Lung microvascular endothelial cell (primary cell): ENCODE measurements at places on chromosomes 11 and 22.

- DNase-seq = no peak
Measured at GRCh38 chr11:100151944-100152343, 535.1 kb upstream of the ARHGAP42 start.

DNA sequence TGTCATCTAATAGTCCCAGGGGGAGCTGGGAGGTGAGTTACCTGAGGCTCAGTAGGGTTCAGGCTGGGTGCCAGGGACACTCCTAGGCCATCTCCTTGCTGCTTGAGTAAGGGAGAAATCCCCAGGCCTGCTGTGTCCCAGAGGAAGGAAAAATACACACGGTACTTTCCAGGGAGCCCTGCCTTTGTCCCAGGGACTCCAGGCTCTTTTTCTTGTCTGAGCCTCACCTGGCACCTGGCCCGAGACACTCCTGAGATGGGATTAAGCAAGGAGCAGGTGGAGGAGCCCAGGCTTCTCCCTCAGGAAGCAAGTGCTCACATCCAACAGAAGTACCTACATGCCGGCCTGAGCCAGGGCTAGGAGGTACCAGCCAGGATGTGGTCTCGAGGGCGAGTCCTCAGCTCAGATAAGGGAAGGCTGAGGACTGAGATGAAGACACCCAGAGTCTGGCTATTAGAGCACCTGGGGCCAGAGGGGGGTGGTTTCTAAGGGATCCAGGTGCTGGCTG, 899 bp upstream of the KLHDC7B start:
- DNase-seq = no peak

DNA sequence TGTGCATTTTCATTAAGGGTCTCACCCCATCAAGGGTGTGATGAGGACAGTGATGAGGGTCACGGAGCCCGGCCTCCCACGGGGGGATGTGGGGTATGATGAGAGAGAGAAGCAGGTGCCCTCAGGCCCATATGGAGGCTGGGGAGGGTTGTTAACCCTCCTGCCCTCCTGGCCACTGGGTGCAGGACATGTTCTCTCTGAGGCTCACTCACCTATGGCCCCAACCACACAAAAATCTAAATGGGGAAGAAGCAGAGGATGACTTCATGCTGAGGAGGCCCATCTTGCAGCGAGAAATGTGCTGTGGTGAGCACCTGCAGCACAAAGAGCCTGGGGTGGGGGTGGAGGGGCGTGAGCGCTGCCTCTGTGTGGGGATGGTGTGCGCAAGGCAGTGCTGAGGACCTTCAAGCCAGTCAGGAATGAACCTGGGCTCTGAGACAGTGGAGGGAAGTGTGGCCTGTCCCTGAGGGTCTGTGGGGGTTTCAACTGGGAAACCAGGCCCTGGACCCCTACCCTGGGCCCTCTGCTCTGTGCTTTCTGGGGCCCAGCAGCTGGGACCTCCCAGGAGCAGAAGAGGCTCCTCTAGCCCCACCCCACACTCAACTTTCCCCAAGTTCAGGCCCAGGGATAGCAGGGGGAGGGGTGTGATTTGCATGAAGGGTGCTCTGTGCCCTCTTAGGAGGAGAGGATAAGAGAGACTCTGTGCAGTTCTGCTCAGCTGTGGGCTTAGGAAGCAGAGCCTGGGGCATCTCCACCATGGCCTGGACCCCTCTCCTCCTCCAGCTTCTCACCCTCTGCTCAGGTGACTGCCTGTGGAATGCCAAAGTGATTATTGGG, 43.0 kb upstream of the TOP3B start:
- no peak for DNase-seq

DNA sequence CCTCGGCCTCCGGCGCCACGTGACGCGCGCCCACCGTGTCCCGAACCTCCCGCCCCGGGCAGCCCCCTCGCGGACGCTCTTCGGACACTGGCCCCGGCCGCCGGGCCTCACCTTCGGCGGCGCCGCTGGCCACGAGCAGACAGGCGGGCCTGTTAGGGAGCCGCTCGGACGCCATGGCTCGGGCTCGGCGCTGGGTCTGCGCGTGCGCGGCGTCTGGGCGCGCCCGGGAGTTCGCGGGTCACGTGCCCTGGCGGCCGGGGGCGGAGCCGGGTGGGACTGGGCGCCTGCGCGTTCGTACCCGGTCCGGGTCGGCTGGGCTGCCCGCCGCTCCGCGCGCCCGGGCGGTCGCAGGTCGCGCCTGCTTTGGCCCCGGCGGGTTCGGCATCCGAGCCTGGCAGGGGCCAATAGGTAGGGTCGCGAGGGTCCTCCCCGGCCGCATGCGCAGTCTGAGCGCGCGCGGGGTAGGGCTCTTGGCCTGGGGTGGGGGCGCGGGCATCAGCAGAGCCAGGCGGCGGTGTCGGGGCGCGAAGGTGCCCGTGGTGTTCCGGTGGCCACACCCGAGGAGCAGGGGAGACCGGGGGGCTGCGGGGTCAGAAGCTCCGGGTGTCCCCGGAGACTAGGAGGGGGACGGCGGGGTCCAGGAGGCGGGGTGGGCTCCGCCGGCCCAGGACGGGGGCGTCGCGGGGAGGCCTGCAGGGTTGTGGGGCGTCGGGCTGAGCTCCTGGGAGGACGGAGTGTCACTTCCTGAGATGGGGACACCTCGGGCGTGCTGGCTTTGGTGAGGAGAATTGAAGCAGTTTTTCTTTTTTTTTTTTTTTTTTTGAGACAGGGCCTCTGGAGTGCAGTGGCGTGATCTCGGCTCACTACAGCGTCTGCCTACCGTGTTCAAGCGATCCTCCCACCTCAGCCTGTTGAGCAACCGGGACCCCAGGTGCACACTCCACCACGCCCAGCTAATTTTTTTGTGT, at the start of gene GATD1:
Gene GATD1 (minus strand): TSS at position 200 of the 968 bp plus-strand sequence. CDS start 25 bp downstream, at position 175.
- peak; percentile 87 for DNase-seq

DNA sequence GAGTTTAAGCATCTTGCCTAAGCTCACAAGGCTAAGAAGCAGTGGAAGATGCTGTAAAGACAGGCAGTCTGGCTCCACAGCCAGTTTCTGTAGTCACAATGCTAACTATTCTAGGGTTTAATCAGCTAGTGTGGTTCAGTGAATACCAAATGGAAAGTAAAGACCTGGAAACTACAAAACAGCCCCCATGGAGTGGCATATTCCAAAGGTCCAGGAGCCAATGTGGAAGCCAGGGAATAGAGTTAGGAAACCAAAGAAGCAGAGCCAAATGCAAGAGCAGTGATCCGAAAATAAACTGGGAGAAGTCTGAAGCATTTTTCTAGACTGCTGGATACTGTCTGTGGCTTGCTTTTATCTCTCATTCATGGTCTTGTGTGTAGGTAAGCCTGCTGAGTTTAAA, 731.2 kb upstream of the ANO5 start:
- no peak for DNase-seq

GRCh38 chr22:24482575-24482974, 12.6 kb upstream of the UPB1 start:
- no peak for DNase-seq

DNA sequence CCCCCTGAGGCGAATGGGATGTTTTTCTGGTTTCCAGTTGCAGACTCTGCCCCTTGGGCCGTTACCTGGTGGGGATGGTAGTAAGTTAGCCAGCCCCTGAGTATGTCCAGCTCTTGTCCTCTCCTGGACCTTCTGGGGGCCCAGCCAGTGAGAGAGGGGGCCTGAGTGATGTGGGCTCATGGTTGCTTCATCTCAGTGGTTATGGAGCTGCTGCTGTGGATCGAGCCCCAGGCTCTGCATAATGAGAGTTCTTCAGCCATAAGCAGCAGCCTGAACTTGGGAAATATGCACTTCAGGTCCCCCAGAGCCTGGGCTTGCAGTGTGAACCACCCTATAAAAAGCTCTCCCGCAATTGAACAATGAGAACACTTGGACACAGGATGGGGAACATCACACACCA, 5.9 kb downstream of the TMPRSS13 start:
- DNase-seq = no peak

GRCh38 chr11:120057595-120058581, 80.0 kb downstream of the TRIM29 start:
- DNase-seq = no peak

GRCh38 chr11:120715239-120715638, 203.7 kb downstream of the GRIK4 start:
- DNase-seq = peak; percentile 30

- no peak for DNase-seq
Measured at GRCh38 chr11:85779956-85780640, 30.8 kb downstream of the SYTL2 start.

GRCh38 chr11:123316003-123316402, 114.1 kb upstream of the GRAMD1B start:
- no peak for DNase-seq

DNA sequence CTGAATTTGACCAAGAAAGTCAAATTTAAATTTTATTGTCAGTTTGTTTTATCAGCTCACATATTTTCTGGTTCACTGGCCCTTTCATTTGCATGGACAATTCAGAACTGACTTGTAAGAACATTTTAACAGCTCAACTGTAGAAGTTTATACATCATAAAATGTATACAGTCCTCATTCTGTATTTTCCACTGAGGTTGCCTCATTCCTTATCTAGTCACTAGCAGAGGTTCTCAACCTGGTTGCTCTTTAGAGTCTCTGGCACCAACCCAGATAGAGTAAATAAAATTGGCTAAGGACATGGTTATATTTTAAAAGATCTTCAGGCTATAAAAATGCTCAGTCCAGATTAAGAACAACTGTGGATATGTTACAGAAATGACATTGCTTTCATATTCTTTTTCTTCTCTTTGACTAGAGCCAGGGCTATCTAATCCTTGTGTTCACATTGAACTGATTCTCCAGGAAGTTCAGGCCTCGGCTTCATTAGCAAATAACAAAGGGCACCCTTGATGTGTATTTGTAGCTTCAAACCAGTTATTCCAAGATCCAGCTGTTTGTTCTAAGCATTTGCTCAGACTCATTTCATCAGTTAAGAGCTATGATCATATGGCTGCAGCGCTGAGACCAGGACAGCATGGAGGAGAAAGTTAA, 782.5 kb downstream of the ETS1 start:
- no peak for DNase-seq

- peak; percentile 8 for DNase-seq
Measured at GRCh38 chr11:17703951-17704350, 15.4 kb upstream of the MYOD1 start.

DNA sequence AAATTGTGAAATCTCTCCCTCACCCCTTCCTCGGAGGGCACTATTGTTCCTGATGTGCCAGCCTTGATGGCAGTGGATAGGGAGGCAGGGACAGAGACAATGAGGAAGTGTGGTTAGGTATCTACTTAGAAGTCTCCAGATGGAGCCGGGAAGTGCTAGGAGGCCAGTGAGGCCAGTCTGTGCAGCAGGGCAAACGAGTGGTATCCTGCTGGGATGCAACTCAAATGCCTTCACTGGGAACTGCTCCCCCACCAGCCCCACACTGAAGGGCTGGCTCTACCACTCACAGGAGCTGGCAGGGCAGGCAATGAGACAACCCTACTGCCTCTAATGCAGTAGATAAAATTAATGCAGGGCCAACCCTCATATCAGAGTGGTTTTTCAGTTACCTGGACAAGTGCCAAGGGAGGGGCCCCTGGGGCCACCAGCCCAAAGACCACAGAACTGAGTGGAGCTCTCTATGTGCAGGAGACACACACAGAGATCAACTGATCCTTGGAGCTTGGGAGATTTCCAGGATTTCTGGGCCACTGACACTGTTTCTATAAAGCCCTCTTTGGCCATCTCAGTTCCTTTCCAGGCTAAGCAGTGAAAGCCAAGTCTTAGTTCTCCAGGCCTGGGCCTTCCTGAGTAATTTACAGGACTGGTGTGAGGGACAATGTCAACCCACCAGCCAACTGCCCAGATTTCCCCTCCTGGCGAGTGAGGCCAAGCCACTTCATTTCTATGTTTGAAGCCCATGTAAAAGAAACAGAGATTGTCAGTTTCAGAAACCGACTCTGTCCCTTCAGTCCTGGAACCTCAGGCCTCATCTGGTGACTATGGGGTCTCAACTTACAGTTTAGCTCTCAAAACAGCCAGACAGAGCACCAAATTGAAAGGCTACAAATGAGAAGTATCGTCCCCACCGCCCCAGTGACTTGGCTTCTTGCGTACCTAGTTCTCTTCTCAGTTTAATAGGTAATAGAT, 4.1 kb downstream of the MIF start:
- DNase-seq = no peak

- no peak for DNase-seq
Measured at GRCh38 chr22:31248965-31249958, 37.2 kb downstream of the LIMK2 start.

DNA sequence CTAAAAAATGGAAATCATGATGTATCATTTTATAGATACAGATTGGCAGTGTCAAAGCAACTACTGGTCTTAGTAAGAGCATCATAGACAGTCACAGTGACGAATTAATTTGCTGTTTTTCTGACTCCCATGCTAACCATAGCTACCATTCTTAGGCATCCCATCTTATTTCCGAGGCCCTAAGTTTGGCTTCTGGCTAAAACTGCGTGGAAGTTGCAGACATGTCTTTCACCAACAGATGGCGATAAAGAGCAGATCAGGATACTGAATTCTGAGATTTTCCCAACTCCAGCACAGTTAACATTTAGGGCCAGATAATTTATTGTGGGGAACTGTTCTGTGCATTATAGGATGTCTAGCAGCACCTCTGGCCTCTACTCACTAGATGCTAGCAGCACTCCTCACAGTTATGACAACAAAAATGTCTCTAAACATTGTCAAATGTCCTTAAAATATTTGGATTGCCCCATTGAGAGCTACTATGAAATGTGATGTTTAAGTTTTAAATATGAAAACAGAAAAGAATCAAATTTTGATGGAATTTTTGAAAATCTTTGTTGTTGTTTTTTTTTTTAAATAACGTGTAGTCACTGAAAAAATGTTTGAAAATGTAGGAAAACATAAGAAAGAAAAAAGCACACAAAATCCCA, 16.3 kb downstream of the OR2AG2 start:
- peak; percentile 44 for DNase-seq

GRCh38 chr11:65301491-65302329, 13.0 kb upstream of the CDC42EP2 start:
- DNase-seq = no peak

DNA sequence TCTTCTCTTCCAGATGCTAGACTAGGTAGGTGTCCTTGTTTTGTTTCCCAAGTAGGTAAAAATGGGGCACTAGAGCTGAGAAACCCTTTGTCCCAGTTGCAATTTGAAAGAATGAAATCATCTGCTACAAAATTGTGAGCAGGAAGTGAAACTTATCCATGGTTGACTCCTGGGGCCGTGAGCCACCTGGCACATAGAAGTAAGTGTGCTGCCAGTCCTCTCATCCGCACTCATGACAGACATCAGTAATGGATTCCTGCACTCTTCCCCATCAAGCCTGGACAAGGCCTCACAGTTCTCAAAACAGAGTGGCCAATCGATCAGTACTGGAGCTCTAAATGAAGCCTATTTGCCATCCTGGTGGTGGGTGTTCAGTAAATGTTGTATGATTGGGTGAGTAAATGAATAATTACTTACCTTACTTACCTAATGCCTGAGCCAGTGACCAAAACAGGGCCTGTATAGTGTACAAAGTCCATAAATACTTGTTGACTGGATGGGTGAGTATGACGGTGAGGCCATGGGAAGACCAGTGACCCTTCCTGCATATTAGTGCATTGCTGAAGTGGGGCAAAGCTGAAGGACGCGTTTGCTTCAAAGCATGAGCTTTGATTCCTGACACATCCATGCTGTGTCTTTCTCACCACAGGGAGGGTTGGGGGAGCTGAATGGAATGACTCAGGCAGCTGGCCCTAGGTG, 68.9 kb upstream of the HEPHL1 start:
- no peak for DNase-seq
